ENCODE measurements at places on chromosomes 16 and 17.
A peak's percentile ranks its signal among the peaks of the same experiment; 100 is the strongest.

DNA sequence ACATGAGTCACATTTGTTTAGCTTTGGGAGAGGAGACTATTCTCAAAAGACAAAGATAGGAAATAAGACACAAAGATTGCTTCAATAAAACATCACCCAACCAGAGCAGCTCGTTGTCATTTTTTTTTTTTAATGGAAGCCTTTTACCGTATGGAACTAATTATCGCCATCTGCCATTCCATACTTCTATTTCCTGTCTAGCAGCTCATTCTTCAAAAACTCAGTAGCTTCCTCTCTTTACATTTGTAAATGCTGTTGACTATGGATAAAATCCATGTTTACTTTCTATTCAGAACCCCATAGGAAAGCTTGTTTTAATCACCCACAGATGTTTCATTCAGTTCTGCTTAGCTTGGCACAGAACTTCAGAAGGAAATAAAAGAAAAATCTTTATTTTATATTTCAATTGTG, 110.0 kb upstream of the PSMD7 start:
- peak; percentile 80 for DNase-seq

- DNase-seq, result no peak
Measured at GRCh38 chr16:49634235-49635008, 221.5 kb downstream of the ZNF423 start.

DNA sequence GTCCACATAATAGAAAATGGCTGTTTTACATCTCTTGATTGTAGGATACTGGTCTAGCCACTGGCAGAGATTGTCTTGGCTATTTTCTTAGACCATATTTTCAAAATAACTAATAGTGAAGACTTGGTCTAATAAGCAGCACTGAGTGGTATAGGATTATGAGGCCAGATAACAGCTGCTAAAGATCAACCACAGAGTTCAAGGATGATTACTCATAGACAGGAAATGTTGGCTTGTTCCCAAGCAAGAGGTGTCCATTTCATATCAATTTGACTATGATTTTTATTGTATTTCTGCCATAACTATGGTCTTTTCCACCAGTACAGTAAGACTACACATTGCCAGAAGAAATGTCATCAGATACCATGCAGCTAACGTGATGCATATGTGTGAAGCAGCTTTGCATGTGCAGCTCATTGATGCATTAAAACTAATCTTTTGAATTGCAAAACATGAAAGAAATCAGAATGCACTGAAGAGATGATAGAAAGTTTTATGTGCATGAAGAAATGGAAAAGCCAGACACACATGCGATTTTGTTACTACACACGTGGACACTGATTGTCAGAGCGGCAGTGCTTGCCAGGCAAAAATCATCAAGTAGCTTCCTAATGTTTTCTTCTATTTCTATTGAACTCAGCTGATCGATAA, 693.3 kb downstream of the CDH11 start:
- no peak for DNase-seq

DNA sequence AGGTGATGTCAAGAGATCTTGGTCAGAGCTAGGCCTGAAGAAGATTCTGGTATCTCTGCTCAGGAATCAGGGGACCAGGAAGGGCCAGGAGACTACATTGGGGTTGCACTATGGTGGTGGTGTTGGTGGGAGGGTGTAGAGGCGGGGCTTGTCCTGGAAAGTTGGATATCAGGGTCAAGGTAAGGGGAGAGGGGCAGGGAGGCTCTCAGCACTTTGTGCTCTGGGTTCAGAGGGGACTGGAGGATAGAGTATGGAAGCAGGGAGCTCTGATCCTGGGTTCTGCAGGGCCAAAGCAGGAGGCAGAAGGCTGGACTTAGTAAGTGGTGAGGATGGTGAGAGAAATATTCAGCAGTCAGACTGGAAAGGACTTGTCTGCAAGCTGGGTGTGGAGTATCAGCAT, 3.0 kb downstream of the NOL3 start:
- DNase-seq, result no peak

GRCh38 chr16:3781421-3781820, 64.1 kb upstream of the TRAP1 start:
- DNase-seq, result no peak

- DNase-seq, result peak; percentile 25
Measured at GRCh38 chr16:75471723-75472633, 7.5 kb upstream of the TMEM170A start.

DNA sequence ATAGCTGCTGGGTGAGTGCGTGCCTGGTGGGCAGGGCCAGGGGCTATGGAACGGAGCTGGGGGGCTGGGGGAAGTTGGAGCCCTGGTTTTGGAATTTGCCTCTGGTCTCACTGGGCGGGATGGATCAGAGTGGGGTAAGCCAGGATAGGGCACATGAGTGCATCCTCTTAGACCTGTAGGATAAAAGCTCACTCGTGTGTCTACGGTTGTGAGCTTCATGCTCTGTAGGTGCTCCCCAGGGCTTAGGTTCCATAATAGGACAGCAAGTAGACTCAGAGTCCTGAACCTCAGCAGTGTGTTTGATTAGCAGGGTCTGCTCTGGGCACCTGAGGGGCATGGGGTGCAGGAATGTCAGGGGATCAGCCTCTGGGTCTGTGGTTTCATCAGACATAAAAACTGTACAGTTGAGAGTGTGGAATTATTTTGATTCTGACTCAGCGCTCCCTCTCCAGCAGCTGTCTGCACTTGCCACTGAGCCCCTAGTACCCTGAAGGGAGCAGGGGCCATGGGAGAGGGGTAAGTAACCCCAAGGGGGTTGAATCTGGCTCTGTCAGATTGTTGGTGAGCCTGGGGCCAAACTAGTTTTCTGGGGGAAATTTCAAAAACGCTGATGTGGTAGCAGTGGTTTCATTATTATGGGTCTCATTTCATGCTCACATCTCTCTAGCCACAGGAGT, 84.2 kb upstream of the LGALS9 start:
- no peak for DNase-seq

GRCh38 chr16:4830408-4830807, 16.7 kb downstream of the GLYR1 start:
- no peak for DNase-seq

DNA sequence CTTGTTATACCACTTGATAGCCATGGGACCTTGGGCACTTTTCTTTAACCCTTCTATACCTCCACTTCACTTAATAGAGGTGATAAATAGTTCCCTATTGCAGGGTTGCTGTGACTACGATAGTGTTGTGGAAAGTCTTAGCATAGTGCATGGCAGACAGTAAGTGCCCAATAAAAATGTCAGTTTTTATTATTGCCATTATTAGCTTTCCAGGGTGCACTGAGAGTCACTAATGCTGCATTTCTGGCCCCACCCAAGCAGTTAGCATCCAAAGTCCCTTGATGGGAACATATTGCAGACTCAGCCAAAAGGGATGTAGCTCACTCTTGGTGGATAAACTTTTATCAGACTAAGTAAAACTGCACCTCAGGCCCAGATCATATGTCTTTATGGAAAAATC, 41.5 kb upstream of the TEKT3 start:
- DNase-seq, result no peak

GRCh38 chr17:17682737-17683680, 1.8 kb downstream of the RAI1 start:
- DNase-seq, result peak; percentile 56

DNA sequence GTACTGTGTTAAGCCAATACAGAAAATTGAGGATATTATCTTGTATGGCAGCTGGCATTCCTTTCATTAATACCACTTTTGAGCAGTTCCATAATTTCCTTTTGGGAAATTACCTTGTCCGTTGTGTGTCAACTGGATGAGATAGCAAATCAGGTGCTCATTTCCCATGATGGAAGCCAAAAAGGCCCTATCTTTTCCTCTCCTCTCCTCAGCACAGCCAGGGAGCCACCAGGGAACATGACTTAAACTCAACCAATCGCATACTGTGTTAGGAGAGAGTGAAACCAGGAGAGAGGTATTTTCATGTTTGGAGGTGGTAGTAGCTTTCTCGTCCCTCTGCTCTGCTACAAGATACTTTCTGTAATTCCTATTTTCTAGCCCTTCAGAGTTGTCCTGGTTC, 96.1 kb upstream of the TOX3 start:
- no peak for DNase-seq

- DNase-seq, result no peak
Measured at GRCh38 chr17:68511254-68511670, 968 bp upstream of the PRKAR1A start.

- no peak for DNase-seq
Measured at GRCh38 chr17:18110636-18111145, 2.1 kb downstream of the MYO15A start.

GRCh38 chr17:60303406-60304099, 88.4 kb downstream of the USP32 start:
- DNase-seq, result no peak

DNA sequence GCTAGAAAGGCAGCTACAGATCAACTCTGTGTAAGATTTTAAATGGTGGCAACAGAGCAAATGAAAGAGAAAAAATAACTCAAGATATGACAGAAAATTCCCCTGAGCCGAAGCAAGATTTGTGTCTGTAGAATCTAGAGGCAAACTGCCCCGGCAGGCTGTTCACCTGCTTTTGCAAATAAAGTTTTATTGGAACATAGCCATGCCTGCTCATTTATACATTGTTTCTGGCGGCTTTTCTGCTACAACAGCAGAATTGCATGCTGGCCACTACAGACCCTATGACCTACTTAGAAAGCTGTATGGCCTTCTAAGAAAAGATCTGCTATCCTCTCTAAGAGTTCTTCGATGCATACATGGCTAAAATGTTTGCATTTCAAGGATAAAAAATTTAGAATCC, 119.5 kb downstream of the SALL1 start:
- no peak for DNase-seq

- DNase-seq, result no peak
Measured at GRCh38 chr17:66884931-66885330, 50.0 kb downstream of the CACNG5 start.

GRCh38 chr16:73951481-73951880, 345.1 kb upstream of the PSMD7 start:
- DNase-seq, result no peak

DNA sequence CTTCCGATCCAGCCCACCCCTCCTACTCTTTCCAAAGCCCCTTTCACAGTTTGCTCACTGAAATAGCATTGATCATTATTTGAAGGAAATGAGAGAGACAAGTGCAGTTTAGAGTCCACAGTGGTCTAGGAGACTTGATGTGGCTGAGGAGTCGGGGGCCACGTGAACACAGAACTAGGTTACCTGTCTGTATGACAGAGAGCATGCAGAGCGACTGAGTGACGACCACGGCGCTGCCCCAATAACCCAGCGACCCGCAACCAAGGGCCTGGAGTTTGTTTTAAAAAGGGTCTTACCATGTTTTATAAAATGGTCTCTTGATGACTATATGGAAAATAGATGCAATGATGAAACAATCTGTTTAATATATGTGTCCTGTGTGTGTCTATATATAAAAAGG, 39.5 kb downstream of the NDEL1 start:
- no peak for DNase-seq

DNA sequence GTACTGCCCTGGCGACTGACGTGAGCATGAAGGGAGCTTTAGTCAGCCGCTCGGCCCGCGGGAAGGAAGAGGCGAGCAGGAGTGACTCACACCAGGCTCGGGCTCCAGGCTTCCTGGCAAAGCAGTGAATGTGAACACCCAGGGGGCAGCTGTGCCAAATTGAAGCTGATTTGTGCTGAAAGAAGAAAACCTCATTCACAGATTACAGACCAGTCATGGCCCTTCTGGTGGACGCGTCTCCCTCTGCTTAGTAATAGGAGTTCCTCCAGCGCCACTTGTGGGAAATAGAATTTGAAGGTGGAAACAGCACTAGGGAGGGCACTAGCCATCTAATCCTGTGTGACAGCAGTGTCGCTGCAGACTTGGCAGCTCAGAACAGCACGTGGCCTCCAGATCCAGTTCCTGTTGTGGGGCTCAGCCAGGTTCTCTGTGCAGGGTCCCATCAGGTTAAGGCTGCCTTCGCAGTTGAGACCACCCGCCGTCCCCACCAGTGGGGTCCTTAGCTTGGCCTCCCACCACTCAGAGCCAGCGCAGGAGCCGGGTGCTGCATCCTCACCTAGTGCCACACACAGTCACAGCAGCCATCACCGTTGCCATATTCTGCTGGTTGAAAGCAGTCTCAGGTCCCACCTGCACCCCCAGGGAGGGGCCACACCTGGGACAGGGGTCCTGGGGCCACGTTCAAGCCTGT, 164.5 kb upstream of the CHMP6 start:
- peak; percentile 68 for DNase-seq

- DNase-seq, result no peak
Measured at GRCh38 chr17:332558-333322, 19.9 kb downstream of the RPH3AL start.

GRCh38 chr17:78753316-78754250, 28.5 kb downstream of the CYTH1 start:
- no peak for DNase-seq

- no peak for DNase-seq
Measured at GRCh38 chr16:26041952-26042668, 350.4 kb downstream of the HS3ST4 start.

GRCh38 chr16:89534252-89534756, 26.1 kb downstream of the SPG7 start:
- no peak for DNase-seq

DNA sequence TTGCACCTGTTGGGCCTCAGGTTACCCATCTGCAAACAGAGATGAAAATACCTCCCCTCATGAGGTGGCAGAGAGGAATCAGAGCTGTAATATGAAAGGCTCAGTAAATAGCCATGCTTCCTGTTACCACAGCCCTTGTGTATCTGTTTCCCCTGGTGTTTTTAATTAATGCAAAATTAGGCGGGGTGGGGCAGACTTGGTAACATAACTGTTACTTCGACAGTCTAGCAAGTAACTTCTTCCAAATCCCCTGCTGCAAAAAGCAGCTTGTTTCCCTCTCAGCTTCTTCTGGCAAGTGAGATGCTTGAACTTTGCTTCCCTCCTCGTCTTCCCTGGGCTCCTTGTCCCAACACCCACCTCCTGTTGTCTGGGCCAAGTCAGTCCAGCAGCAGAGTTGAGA, 381.5 kb downstream of the CPPED1 start:
- DNase-seq, result no peak

DNA sequence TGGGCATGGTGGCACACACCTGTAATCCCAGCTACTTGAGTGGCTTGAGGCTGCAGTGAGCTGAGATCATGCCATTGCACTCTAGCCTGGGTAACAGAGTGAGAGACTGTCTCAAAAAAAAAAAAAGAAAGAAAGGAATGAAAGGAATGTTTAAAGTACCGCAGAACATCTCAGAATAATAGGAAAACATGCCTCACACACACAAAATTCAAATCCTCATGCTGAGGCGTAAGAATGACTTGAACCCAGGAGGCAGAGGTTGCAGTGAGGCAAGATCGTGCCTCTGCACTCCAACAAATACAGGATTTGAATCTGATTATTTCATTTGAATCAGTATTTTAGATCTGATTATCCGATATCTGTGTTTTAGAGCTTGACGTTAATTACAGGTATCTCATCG, 21.3 kb upstream of the GAA start:
- DNase-seq, result no peak

- DNase-seq, result no peak
Measured at GRCh38 chr17:55452139-55452790, 30.6 kb upstream of the MMD start.

- no peak for DNase-seq
Measured at GRCh38 chr17:67993998-67994361, 2.3 kb downstream of the C17orf58 start.
